ENCODE measurements at places on chromosomes 3 and 15. TPM values are rescaled to one million over a fixed set of nuclear protein-coding genes. Genes with fewer than 3 reads are reported as not detected.
A peak's percentile ranks its signal among the peaks of the same experiment; 100 is the strongest.

DNA sequence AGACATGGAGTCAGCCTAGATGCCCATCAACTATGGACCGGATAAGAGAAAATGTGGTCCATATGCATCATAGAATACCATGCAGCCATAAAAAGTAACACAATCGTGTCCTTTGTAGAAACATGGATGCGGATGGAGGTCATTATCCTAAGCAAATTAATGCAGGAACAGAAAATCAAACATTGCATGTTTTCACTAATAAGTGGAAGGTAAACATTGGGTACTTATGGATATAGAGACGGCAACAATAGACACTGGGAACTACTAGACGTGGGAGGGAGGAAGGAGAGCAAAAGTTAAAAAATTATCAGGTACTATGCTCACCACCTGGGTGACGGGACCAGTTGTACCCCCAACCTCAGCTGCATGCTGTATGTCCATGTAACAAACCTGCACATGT is 2.5 kb downstream of the PLD1 start:
- no peak for DNase-seq

Gene BTLA
- total RNA-seq = not detected

Gene TMEM62
- 32.7 TPM for total RNA-seq

Gene COL6A5
- total RNA-seq = not detected

DNA sequence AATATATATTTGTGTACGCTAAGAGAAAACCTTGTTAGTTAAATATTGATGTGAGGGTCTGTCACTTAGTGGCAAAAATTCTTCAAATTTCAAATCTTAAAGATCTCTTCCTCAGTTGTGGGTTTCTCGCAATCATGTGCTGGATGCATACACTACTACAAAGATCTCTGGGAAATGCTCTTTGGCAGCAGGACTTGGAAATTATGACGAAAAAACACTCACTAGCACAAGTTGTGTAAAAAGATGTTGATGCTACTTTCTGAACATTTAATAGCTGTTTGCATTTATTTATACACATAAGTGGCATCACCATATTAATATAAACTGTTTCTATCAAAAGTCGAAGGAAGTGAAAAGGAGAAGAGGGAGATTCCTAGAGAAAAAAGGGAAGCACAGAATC is 10.8 kb upstream of the NANOGP8 start:
- DNase-seq = no peak

GRCh38 chr15:75640483-75641178 is 607 bp upstream of the IMP3 start:
- DNase-seq = peak; percentile 66

- DNase-seq = peak; percentile 99
These were observed 408.9 kb upstream of the THBS1 start for GRCh38 chr15:39171944-39172368.

DNA sequence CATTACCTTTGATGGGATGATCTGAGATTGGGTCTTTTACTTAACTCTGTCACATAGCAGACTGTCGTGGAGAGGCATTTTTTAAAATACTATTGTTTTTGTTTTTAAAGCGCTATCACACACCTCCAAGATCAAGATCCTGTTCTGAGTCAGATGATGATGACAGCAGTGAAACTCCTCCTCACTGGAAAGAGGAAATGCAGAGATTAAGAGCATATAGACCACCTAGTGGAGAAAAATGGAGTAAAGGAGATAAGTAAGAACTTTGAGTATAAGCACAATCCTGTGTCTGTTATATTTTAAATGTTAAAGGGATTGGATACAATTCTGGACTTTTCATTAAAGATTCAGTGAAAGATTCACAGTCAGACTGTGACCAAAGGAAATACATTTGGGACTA is 18.4 kb upstream of the ZBTB47 start:
- peak; percentile 31 for DNase-seq

GRCh38 chr3:47732143-47732542 is 49.5 kb downstream of the SMARCC1 start:
- DNase-seq = no peak

Gene LIPH
- total RNA-seq = 1.4 TPM

Gene SUSD5
- total RNA-seq = 0.98 TPM

DNA sequence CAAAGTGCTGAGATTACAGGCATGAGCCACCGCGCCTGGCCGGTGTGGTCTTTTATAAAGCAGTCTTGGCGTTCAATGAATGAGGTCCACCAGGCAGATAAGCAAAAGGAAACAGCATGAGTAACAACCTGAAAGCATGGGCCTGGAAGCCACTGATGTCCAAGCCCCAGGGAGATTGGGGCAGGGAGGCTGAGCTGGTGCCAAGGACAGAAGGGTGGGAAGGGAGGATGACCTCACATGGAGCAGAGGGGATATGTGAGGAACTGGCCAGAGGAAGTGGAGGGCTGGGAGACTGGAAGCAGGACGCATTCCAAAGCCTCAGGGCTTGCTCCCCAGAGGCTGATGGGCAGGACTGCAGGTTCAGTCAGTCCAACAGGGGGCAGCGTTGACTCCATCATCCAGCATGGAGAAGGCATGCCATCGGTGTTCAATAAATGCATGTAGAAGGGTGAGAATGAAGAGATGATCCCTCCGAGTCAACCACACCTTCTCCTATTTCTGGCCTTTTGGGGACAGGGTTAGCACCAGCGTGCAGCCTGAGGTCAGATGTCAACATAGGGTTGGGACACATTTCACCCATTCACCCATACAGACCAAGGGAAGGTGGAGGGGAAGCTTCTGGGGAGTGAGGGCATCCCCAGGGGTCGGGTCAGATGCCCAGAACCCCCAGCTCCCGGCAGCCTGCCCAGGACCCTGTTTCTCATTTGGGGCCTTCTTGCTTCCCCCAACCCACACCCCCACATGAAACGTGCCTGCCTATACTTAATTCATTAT is 14.8 kb downstream of the MYL3 start:
- DNase-seq = peak; percentile 70

- no peak for DNase-seq
These were observed 24.9 kb upstream of the GABRA5 start for GRCh38 chr15:26841941-26842340.

- no peak for DNase-seq
These were observed 44.6 kb upstream of the POLG start for GRCh38 chr15:89379251-89379695.

Gene GPR156
- total RNA-seq = 0.66 TPM

DNA sequence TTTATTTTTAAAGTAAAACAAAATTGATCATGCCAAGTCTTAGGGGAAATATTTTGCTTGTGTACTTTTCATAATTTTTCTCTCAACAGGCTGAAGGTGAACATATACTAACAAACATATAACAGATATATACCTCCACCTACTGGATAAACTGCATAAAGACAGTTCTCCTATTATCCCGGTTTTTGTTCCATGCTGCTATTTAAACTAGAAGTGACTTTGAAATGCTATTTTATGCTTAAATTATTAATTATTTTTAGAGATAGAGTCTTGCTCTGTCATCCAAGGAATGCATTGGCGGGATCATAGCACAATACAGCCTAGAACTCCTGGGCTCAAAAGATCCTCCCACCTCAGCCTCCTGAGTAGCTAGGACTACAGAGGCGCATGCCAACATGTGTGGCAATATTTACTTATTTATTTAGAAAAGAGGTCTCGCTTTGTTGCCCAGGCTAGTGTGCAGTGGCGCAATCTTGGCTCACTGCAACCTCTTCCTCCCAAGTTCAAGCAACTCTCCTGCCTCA is 49.8 kb downstream of the ST3GAL6 start:
- DNase-seq = no peak

Gene P2RY14
- not detected for total RNA-seq

DNA sequence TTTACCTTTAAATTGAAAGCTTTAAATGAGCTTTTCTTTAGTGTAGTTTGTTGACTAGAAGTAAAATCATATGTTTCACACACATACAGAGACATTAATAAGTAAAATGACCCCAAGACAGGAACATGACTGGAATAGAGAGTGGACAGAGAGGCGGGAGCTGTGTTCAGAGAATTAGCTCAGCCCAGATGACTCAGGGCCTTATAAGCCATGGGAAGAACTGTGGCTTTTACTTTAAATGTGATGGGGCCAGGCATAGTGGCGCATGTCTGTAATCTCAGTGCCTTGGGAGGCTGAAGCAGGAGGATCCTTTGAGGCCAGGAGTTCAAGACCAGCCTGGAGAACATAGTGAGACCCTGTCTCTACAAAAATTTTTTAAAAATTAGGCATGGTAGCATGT is 26.7 kb downstream of the SACM1L start:
- DNase-seq = peak; percentile 1

GRCh38 chr15:69472046-69472445 is 19.4 kb downstream of the RPLP1 start:
- no peak for DNase-seq

Gene CPEB1
- 9.4 TPM for total RNA-seq

All from M059J (cell line).